ENCODE measurements at places on chromosomes 12 and 14.

DNA sequence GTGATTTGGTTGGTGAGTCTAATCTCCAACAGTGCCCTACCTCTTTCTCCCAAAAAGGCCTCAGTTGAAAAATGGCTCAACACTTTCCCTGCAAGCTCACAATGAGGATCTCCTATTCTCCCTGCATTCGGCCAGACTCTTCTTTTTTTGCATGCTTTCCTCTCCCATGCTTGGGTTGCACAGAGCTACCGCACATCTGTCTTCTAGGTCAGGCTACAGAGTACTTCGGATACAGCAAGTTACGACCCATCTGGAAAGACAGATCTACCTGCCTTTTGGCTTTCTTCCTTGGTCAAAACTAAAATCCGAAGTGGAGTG is 305 bp upstream of the SLC16A7 start:
- no peak for DNase-seq

GRCh38 chr14:50676814-50677516 is 8.9 kb upstream of the SAV1 start:
- DNase-seq = no peak

- DNase-seq = no peak
Observed at GRCh38 chr14:53670701-53671100, 285.9 kb downstream of the BMP4 start.

- DNase-seq = no peak
Observed at GRCh38 chr12:113633678-113634332, 162.1 kb upstream of the LHX5 start.

DNA sequence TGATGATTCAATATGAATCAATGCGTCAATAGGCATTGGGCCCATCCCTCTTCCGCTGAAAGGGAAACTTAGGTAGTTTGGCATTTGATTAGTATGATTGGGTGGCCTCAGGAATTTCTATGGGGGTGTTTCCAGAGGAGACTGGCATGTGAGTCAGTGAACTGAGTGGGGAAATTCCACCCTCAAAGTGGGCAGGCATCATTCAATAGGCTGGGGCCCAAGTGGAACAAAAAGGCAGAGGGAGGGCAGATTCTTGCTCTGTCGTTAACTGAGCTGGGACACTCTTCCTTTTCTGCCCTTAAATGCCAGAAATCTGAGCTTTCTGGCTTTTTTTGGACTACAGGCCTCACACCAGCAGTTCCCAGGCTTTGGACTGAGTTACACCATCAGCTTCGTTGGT is 373.5 kb downstream of the RPS29 start:
- DNase-seq = no peak

DNA sequence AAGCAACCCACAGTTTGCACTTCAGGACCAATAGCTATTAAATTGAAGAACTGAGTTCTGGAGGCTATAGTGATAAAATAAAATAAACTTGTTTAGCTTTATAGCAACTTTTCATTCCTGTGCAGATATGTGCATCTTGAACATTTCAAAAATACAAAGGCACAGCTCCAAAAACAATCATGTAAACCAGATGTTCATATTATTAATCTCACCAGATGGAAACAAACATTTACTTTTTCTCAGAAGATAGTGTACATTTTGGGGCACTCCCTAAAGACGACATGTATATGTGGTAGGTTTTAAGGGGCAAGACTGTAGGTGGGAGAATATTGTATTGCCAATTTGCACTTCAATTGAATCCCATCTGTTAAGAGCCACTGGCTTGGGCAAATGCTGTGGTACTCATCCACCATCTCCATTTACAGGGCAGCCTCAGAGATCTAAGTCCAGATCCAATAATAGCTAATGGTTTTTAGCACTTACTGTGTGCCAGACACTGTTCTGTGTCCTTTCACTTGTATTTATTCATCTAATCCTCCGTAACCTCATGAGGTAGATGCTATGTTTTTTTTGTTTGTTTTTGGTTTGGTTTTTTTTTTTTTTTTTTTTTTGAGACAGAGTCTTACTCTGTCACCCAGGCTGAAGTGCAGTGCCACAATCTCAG is 49.1 kb downstream of the PTGER2 start:
- no peak for DNase-seq

DNA sequence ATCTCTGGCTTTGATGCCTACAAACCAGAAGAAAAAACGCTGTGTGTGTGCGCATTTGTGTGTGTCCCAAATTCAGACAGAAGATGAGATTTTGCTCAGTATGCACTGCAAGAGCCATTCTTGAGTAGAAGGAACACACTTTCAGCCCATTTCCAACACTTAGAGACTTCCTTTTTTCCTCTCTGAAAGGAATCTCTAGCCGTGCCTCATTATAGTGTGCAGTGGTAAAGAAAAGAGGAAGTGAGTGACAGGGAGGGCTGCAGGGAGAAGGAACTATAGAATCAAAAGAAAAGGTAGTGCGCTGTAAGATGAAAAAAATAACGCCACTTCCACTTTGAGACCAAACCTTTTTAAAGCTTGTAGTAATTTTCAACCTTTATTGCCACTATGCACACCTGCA is 1400.9 kb upstream of the FLRT2 start:
- peak; percentile 41 for DNase-seq

GRCh38 chr12:56953314-56953713 is 4.1 kb downstream of the RDH16 start:
- DNase-seq = no peak

- DNase-seq = no peak
Observed at GRCh38 chr14:79453276-79453675, 758.0 kb downstream of the DIO2 start.

DNA sequence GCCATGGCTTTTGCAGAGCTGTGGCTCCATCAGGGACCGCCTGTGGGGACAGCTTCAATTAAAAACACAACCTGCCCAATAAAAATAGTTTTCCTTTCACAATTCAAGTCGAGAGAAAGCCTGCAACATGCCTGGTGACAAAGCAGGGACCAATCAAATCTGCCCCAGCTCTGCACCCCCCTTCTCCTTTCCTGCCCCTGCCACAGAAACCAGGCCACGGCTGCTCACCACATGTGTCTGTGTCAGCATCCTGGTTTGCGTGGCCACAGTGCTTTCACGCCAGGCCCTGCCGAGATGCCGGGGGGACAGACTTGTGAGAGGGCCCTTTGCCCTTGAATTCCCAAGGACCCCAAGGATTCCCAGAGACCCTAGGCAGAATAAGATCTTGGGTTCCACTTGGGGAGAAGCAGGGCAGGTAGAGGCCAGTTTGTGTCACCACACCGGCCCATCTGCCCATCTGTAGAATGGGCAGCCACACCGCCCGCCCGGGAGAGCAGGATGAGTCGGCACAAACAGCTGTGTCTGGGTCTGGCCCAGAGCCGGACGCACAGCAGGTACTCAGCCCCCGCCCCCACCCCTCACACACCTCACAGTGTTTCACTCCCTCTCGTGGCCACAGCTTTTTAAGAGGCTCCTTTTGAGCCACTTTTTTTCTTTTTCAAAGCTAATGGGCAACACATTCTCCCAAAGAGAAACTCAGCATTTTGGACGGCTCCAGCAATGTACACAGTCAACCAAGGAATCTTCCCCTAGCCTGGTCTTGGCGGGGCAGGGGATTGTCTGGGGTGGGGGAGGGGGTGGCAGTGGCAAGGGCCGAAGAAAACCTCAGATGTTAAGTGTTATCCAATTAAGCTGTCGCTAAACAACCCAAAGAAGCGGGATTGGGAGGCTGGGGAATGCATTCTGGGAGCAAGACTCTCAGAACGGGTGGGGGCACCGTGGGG is 41.5 kb downstream of the BCL11B start:
- no peak for DNase-seq

- DNase-seq = no peak
Observed at GRCh38 chr14:24337824-24338175, 2.0 kb downstream of the RIPK3 start.

DNA sequence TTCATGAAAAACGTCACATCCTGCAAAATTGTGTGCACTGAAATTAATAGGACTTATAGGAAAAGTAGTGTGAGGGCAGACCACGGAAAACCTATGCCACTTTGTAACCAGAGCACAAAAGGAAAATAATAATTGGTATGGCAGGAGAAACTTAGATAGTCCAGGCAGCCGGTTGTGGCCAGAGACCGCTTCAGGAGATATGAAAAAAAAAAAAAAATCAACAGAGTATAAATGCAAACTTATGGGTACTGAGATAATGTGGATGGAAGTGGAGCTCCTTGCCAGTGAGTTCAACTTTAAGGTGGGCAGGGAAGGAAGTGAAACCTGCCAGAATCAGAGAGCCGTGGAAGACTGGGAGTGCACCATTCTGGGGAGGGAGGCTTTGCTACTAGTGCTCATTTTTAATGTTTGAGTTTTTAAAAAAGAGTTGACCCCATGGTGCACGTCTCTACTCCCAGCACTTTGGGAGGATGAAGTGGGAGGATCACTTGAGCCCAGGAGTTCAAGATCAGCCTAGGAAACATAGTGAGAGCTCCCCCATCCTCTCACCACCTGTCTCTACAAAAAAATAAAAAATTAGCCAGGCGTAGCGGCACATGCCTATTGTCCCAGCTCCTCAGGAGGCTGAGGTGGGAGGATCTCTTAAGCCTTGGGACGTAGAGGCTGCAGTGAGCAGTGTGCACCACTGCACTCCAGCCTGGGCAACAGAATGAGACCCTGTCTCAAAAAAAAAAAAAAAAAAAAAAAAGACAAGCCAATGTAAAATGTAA is 34.3 kb upstream of the METAP2 start:
- DNase-seq = no peak

DNA sequence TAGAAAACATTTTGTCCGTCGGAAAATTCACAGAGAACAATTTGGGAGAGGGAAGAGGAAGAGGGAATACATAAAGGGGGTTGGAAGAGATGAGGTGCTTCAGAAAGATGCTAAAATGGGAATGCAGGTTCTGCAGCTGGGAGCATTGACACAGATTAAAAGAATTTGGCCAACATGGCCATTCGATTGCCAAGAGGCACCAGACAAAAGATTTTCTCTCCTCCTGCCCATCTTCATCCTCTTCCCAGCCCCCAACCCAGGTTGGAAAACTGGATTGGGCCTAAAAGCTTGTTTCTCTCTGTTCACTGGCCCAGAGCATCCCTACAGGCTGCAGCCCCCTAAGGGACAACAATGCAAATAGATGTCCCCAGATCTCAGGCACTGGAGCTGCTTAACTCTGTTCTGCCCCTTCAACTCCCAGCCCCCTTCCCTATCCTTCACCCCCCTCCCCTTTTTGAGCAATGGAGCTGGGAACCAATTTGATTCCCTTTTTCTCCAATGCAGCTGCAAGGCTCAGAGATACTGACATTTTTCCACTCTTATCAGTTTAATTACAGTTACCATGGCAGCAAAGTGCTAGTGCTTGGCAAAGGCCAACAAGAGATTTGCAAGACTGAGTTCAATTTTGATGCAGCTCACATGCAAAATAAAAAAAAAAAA is 1.9 kb downstream of the LMO3 start:
- DNase-seq = no peak

GRCh38 chr14:102490456-102490855 is 19.1 kb downstream of the ANKRD9 start:
- DNase-seq = no peak

DNA sequence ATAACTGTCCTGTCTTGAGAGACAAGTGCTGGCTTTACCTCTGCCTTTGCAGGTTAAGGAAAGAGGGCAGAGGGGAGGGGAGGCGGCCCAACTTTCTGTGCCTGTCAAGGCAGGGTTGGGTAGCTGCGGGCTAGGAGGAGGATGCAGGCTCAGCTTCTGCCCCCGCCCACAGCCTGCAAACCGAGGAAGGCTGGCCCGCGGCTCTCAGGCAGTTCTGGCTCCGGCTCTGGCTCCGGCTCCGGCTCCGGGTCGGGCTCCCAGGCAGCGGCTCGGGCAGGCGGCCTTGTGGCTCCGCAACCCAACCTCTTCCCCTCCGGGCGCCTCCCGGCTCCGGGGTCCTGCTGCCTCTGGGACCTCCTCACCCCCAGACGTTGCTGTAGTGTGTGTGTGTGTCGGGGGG is 92.9 kb downstream of the TMEM30B start:
- no peak for DNase-seq

DNA sequence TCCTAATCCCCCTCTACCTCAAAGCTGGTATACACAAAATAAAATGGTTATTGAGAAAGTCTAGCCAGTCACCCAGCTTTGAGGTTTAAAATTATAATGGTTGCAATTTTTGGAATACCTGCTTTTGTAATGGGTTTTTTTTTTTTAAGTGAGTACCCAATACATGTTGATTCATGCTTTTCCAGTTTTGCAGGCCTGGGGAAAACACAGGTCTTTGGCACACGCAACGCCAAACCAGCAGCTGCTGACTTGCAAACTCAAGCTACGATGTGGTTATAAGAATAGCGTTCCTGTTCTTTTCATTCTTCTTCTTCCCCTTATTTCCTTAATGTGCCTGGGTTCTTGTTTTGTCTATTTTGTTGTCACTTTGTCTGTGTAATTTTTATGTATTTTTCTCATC is 233.0 kb downstream of the EGLN3 start:
- DNase-seq = no peak

DNA sequence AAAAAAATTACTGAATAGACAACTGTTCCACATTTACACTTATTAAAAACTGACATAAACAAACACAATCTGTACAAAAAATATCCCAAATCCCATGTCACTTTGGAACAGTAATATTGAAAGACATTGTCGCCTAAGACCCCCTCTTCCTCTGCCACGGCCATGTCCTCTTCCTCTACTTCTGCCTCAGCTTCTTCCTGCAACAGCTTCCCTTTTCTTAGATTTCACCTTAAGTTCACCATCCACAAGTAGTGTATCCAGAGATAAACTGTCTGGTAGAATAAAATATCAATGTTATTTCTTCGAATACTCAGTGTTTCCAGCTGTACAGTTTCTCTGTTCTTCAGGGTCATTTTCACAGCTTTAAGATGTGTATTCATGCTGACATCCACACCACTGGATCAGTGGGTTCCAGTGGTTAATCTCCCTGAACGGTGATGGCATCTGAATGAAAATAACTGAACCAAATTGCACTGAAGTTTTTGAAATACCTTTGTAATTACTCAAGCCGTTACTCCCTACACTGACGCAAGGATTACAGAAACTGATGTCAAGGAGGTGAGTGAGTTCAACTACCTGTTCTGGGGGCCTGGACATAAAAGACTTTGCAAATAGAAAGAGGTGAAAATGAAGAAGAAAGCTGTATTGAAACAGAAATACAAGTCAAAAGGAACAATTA is 208.5 kb downstream of the C12orf50 start:
- no peak for DNase-seq

- DNase-seq = no peak
Observed at GRCh38 chr12:47989023-47989417, 15.3 kb downstream of the COL2A1 start.

DNA sequence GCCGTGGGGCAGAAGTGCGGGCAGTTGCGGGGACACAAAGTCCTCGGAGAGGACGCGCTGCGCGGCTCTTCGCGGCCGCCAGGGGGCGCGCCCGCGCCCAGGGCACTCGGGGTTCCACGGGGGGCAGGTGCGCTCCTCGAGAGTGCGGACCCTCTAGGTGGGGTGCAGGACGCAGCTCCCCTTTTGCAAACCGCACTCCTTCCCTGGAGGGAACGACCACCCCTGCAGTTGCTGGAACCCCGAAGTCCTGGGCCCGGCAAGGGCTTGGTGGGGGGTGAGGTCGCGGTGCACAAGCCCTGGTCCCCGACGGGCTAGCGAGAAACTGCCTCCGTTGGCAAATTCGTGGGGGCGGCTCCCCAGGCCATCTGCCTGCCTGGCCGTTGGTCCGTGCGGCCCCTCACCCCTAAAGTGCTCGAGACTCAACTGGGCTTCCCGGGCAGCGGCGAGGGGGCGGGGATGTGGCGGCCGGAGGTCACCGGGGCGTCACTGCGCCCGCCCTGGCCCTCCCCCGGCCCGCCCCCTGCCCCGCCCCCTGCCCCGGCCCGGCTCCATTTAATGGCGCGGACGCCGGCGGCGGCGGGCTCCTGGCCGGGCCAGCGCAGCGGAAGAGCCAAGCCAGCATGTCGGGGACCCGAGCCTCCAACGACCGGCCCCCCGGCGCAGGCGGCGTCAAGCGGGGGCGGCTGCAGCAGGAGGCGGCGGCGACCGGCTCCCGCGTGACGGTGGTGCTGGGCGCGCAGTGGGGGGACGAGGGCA is at the start of gene ADSS1:
TSS of gene ADSS1 (plus strand) at position 579 of the 756 bp plus-strand sequence. CDS start at position 621, 42 bp downstream.
- peak; percentile 45 for DNase-seq
